ENCODE measurements at places on chromosomes 5 and 9. TPM values are rescaled to one million over a fixed set of nuclear protein-coding genes. Genes with fewer than 3 reads are reported as not detected.

MARCOL gene
- not detected for polyA plus RNA-seq

CLPTM1L gene
- 52.1 TPM for polyA plus RNA-seq

ST8SIA4 gene
- 0.36 TPM for polyA plus RNA-seq

SPATA31E1 gene
- polyA plus RNA-seq = not detected

TOR1A gene
- polyA plus RNA-seq = 15.8 TPM

CLK4 gene
- polyA plus RNA-seq = 27.1 TPM

SNAPC4 gene
- polyA plus RNA-seq = 3.5 TPM

CARTPT gene
- polyA plus RNA-seq = 0.28 TPM

SLC46A2 gene
- 1.0 TPM for polyA plus RNA-seq

LCP2 gene
- 2.4 TPM for polyA plus RNA-seq

ZNF300 gene
- polyA plus RNA-seq = 12.6 TPM

PRDM12 gene
- not detected for polyA plus RNA-seq

FAT2 gene
- 29.5 TPM for polyA plus RNA-seq

LURAP1L gene
- 1.9 TPM for polyA plus RNA-seq

F2RL2 gene
- polyA plus RNA-seq = 0.21 TPM

PCDHGB6 gene
- 0.92 TPM for polyA plus RNA-seq

DROSHA gene
- 34.6 TPM for polyA plus RNA-seq

TMEM215 gene
- polyA plus RNA-seq = not detected

THBS4 gene
- polyA plus RNA-seq = 1.0 TPM

LAMC3 gene
- 1.2 TPM for polyA plus RNA-seq

MED7 gene
- polyA plus RNA-seq = 7.4 TPM

ZDHHC11B gene
- 2.6 TPM for polyA plus RNA-seq

SLC2A6 gene
- 0.69 TPM for polyA plus RNA-seq

OR13C2 gene
- polyA plus RNA-seq = not detected

ERP44 gene
- polyA plus RNA-seq = 16.3 TPM

PAIP1 gene
- polyA plus RNA-seq = 35.2 TPM

SPATA31A3 gene
- not detected for polyA plus RNA-seq

JAKMIP2 gene
- 0.20 TPM for polyA plus RNA-seq

BHMT2 gene
- polyA plus RNA-seq = 4.4 TPM

TEK gene
- 0.55 TPM for polyA plus RNA-seq

HEMGN gene
- not detected for polyA plus RNA-seq

SPRY4 gene
- polyA plus RNA-seq = 0.65 TPM

FGF18 gene
- polyA plus RNA-seq = 0.06 TPM

Data from esophagus (tissue), 2 donors.